ENCODE measurements at places on chromosomes 7 and 10. TPM values are rescaled to one million over a fixed set of nuclear protein-coding genes. Genes with fewer than 3 reads are reported as not detected.

RTKN2 gene
- 14.5 TPM for total RNA-seq

C10orf105 gene
- total RNA-seq = 0.26 TPM

INMT gene
- total RNA-seq = 0.70 TPM

HMX2 gene
- 0.35 TPM for total RNA-seq

PIK3CG gene
- not detected for total RNA-seq

GRCh38 chr10:31935678-31936077, 7.0 kb upstream of the ARHGAP12 start:
- no peaks in the 10 kb centered on the region for H3K36me3 ChIP-seq
- H3K4me3 ChIP-seq = no peak overlapping the region
- no peak for DNase-seq

DNA sequence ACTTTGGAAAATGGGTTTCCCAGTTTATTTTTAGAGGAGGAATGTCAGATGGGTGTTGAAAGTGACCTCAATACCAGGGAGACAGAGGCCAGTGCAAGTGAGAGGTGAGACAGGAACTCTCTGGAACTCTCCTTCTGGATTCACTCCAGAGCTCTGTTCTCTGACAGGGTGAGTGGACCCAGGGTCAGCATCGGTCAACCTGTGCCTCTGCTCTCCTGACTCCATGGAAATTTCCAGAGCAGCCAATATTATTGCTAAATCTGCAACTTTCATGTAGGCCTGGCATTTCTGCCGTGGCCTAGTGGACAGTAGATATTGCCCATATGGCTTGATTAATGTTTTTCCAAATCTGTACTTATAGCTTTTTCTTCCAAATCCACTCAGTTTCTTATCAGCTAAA, 20.2 kb downstream of the AKR1C4 start:
- H3K4me3 ChIP-seq = no peak overlapping the region
- no peaks in the 10 kb centered on the region for H3K4me1 ChIP-seq
- H3K27me3 ChIP-seq = no peaks in the 10 kb centered on the region
- DNase-seq = no peak
- no peak overlapping the region for H3K27ac ChIP-seq
- H3K36me3 ChIP-seq = no peaks in the 10 kb centered on the region

GRCh38 chr10:127888521-127889312, 4.0 kb downstream of the CLRN3 start:
- H3K36me3 ChIP-seq = no peaks in the 10 kb centered on the region
- H3K27ac ChIP-seq = no peak overlapping the region
- no peaks in the 10 kb centered on the region for H3K27me3 ChIP-seq
- H3K4me1 ChIP-seq = no peaks in the 10 kb centered on the region
- no peak for DNase-seq

DNA sequence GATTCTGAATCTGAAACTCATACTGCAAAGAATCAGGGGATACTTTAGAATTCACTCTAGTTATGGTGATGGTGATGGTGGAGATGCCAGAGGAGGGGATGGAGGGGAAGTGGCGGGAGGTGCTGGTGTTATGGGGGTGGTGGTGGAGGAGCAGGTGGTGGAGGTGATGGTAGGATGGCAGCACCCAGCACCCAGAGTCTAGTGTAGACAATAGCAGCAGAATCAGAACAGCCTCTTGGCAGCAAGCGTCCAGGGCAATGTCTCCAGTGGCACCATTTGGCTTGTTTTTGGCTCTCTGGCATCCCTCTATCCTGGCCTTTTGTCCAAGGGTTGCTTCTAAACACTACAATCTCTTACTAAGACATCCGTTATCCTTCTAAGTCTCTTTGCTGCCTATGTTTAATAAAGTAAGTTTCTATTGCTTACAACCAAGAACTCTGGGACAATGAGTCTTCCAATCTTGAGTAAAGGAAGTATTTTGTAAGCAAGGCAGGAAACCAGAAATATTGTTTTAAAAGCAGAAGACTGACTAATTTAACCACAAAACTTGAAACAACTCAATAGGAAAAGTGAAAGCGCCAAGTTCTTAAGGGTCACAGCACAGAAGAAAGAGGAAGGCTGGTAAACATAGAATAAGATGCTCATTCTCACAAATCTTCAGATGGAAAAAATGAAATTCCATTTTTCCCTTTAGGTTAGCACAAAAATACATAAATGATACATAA, 42.4 kb upstream of the GDF10 start:
- DNase-seq = no peak
- H3K4me3 ChIP-seq = no peak overlapping the region
- H3K27ac ChIP-seq = no peak overlapping the region
- no peaks in the 10 kb centered on the region for H3K4me1 ChIP-seq
- H3K36me3 ChIP-seq = no peaks in the 10 kb centered on the region
- H3K27me3 ChIP-seq = no peaks in the 10 kb centered on the region

DNA sequence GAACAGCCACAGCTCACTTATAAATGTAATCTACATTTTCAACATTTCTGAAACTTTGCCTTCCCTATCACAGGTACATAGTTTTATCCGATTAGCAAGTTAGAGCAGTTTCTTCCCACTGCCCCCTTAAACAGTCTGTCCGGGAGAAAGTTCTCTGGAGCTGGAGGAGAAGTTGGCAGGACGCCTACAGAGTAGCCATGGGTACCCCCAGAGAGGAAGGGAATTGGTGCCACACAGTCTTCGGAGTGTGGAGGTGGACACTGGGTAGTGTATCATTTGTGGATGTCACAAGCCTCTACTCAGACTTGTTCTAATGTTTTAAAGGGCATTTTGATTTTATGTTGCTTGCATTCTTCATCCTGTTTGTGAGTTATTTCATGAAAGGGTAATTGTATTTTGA, 39.0 kb downstream of the TAF3 start:
- no peak overlapping the region for H3K27ac ChIP-seq
- H3K36me3 ChIP-seq = peaks cover 23% of the 10 kb centered on the region
- H3K4me1 ChIP-seq = peaks cover 6% of the 10 kb centered on the region
- no peak for DNase-seq

- no peaks in the 10 kb centered on the region for H3K36me3 ChIP-seq
- H3K4me1 ChIP-seq = no peaks in the 10 kb centered on the region
- H3K4me3 ChIP-seq = no peak overlapping the region
- DNase-seq = no peak
- no peak overlapping the region for H3K27ac ChIP-seq
- H3K27me3 ChIP-seq = no peaks in the 10 kb centered on the region
Observed at GRCh38 chr10:127984945-127985344, 78.0 kb downstream of the PTPRE start.

DNA sequence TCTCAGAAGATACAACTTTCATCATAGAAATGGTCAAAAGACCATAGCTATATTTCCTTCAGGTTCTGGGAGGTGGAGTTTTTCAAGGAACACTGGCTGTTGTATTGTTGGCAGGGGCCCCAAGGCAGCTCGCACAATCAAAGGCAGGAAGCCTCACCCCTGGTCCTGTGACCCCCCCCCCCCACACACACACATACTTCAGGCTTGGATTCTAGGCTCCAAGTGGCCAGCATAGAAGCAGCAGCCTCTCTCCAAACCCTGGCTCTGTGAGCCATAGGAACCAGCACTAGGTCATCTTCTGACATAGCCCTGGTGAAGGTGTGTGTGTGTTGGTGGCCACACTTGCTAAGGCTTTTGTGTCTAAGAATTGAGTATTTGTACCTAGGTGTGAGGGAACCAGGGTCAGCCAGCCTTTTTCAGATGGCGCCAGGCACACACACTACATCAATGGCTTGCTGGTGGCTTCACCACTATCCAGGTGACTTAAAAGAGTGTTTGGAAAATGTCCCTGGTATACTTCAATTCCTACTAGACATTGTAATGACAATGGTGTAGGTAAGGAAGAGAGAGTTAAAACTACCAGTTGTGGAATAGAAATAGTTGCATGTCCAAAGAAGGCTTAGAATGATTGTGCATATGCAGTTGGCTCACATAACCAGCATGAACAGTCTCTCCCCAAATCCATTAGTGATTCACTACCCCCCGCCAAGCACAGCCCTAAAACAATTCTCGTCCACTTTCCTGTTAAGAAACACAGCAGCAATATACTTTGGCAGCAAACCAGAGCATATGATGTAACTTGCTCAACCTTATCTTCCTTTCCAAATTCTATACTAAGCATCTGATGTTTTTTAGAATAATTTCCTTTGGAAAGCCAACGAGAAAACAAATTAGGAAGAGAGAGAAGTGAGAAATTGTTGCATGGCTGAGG, 91.3 kb downstream of the AVL9 start:
- DNase-seq = no peak
- H3K27ac ChIP-seq = no peak overlapping the region
- no peak overlapping the region for H3K4me3 ChIP-seq
- no peaks in the 10 kb centered on the region for H3K27me3 ChIP-seq
- peaks cover 64% of the 10 kb centered on the region for H3K36me3 ChIP-seq

GRCh38 chr10:7315906-7316305, 94.9 kb downstream of the SFMBT2 start:
- H3K4me3 ChIP-seq = no peak overlapping the region
- H3K27ac ChIP-seq = no peak overlapping the region
- no peaks in the 10 kb centered on the region for H3K4me1 ChIP-seq

GRCh38 chr7:107754642-107755041, 10.7 kb downstream of the CBLL1 start:
- no peaks in the 10 kb centered on the region for H3K4me1 ChIP-seq
- H3K27ac ChIP-seq = no peak overlapping the region
- DNase-seq = no peak
- no peak overlapping the region for H3K4me3 ChIP-seq
- H3K27me3 ChIP-seq = no peaks in the 10 kb centered on the region

Data from H9 (cell line).